ENCODE measurements at places on chromosomes 4 and X.
A peak's percentile ranks its signal among the peaks of the same experiment; 100 is the strongest.

GRCh38 chr4:89586318-89586717, 250.6 kb downstream of the SNCA start:
- DNase-seq, result no peak

DNA sequence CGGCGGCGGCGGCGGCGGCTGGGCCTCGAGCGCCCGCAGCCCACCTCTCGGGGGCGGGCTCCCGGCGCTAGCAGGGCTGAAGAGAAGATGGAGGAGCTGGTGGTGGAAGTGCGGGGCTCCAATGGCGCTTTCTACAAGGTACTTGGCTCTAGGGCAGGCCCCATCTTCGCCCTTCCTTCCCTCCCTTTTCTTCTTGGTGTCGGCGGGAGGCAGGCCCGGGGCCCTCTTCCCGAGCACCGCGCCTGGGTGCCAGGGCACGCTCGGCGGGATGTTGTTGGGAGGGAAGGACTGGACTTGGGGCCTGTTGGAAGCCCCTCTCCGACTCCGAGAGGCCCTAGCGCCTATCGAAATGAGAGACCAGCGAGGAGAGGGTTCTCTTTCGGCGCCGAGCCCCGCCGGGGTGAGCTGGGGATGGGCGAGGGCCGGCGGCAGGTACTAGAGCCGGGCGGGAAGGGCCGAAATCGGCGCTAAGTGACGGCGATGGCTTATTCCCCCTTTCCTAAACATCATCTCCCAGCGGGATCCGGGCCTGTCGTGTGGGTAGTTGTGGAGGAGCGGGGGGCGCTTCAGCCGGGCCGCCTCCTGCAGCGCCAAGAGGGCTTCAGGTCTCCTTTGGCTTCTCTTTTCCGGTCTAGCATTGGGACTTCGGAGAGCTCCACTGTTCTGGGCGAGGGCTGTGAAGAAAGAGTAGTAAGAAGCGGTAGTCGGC, 528 bp downstream of the FMR1 start:
- no peak for DNase-seq

DNA sequence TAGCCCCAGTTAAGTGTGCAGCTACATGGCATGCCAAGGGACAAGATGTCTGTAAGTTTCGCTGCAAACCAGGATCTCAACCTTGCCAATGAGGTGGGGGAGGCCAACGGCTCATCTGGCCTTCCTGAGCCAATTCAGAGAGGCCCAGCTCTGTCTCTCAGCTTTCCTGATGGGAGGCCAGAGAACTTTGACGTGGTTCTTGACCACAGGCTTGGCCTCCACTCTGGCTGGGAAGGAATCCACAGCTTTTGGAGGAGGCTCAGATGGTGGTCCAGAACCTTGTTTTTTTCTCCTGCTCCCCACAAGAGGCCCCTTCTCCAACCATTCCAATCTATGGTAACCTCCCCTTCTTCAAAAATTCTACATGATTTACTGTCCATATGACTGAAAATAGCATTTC, 9.8 kb downstream of the CAPN6 start:
- no peak for DNase-seq

DNA sequence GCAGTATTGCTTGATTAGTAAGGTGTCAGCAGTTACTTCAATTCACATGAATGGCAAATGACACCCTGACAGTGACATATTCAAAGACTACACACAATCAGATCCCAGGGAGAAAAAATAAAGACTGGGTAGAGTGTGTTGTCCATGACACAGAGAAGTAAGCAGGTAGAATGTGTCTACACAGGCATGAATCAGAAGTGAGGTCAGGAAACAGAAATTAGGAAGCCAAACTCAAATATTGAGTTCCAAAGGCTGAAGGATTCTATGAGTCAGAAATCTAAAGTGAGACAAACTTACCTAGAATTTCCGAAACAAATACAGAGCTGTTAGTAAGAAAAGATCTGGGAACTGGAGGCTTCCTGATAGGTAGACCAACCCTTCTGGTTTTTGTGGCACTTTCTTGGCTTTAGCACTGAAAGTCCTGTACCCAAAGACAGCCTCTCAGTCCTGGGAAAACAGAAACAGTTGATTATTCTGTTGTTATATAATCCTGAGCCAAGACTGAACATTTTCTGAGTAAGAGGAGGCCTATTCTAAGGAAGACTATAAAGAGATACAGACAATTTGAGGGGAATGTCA, 24.3 kb upstream of the GLRA2 start:
- DNase-seq, result no peak

GRCh38 chr4:2598511-2599303, 62.3 kb downstream of the FAM193A start:
- DNase-seq, result no peak

DNA sequence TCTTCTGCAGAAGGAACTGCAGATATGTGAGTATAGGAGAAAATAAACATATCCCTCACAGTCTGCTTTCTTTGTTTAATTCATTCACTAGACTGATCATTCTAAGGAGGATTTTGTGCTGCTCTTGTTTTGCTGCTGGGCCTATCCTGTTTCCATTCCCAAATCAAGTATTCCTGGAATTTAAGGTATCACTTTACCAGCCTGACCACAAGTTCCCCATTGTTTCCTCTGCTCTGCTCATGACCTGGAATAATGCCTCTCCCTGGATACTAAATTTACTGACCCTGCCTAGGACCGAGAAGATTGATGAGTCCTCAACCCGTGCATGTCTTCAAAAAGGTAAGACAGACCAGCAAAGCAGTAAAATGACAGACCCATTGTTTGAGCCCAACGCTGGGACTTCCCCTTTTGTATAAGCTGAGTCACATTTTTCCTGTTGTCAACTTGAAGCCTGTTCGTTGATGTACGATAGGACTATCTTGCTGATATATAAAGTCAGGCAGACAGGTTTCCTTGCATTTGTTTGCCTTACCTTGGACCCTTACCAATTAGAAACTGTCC, 85.5 kb upstream of the TET2 start:
- no peak for DNase-seq

- no peak for DNase-seq
Measured at GRCh38 chr4:77145842-77146185, 11.2 kb upstream of the CCNG2 start.

GRCh38 chr4:88879991-88880390, 177.0 kb downstream of the FAM13A start:
- no peak for DNase-seq

GRCh38 chr4:155877971-155878370, 11.9 kb upstream of the ASIC5 start:
- no peak for DNase-seq

DNA sequence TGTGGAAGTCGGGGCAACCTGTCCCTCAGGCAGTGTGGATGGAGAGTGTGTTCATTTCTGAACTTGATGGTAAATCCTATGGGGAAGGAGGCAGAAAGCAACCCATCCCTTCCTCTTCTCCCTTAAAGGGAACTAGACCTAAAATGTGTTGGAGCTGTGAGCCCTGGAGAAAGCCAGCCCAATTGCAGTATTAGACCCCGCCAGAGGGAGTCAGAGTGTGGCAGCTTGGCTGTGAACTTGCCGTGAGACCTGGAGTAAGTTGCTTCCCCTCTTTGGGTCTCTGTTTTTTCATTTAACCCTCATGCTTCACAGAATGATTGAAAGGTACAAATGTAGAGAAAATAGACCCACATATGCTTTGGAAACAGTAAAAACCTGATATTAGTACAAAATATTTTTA, 108.7 kb upstream of the PAK3 start:
- no peak for DNase-seq

DNA sequence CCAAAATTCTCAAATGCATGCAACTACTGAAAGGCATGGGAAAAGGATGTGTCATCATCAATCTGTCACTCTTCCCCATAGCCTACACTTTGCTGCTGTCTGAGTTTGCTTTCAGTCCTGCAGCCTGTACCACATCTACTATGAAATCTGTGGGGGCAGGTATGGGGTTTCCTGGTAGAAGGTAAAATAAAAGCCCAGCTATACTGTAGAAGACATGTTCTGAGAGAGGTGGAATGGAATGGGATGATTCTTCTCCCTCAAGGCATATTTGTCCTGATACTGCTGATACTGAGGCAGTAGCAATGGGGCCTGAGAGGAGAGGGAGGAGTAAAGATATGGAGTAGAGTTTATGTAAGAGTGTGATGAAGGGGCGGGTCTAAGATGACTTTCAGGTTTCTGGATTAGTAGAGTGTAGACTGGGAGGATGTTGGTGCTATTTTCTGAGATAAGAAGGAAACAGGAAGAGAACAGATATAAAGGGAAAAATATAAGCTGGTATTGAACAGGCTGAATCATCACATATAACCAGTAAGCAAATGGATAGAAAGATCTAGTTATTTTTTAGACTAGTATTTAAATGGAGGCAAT, 38.7 kb upstream of the GYPA start:
- no peak for DNase-seq

- no peak for DNase-seq
Measured at GRCh38 chrX:150324919-150325318, 38.2 kb upstream of the MAMLD1 start.

GRCh38 chr4:1171311-1172227, 814 bp downstream of the SPON2 start:
- DNase-seq, result peak; percentile 34

GRCh38 chr4:169062897-169063244, 52.8 kb upstream of the CBR4 start:
- DNase-seq, result no peak

DNA sequence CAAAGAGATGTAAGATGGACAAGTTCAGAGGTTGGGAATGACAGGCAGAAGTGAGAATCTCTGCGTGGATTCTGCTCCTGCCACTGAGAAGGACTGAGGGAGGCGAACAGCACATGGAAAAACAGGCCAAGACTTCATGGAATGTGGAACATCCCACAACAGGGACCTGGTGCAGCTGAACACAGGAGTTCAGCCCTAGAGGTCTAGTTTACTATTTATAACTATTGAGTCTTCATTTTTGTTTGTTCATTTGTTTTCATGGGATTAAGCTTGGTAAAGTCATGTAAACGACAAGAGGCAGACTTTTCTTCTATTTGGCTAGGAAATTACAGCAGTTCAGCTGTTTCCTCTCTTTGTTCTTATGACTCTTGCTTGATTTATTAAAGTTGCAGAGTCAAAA, 234.5 kb downstream of the MAML3 start:
- no peak for DNase-seq

- no peak for DNase-seq
Measured at GRCh38 chr4:7964890-7965662, 25.4 kb upstream of the AFAP1 start.

GRCh38 chr4:115668396-115668795, 555.0 kb upstream of the NDST4 start:
- DNase-seq, result no peak

GRCh38 chrX:24262309-24262708, 51.6 kb downstream of the SUPT20HL2 start:
- no peak for DNase-seq

DNA sequence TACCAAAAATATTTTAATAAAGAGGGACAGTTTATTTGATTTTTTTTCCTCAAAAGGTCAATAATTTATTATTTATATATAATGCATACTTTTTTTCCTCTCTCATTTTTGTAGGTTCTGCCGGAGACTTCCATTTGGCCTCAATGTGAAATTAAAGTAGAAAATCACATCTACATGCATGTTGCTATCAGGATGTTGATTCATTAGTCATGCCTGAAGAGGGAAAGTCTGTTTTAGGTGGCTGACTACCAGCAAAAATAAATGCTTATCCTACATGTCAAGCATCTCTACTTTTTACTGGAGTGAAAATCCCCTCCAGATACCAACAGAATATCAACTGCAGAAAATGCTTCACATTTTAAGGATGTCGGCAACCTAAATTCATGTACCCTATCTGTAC, 41.5 kb downstream of the KIAA0232 start:
- DNase-seq, result no peak

GRCh38 chr4:85703096-85703495, 228.1 kb downstream of the ARHGAP24 start:
- DNase-seq, result no peak

DNA sequence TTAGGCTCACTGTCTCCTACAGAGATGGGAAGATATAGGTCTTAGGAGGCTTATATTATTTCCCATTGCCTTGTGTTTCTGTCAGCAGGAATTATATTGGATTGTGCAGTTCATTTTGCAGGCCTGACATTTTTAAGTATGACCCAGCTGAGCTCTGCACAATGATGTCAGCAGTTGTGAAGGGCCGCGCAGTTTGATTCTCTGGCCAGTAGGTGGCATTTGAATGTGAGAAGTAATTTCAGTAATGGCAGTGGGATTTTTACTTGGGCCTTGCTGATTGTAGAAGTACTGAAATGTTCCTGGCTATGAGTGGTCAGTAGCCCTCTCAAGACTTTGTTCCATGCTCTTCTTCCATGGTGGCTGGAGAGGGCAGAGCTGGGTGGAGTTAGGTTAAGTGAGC, 247.2 kb upstream of the MTMR8 start:
- no peak for DNase-seq

GRCh38 chr4:184811526-184812198, 14.1 kb downstream of the ACSL1 start:
- DNase-seq, result no peak

GRCh38 chr4:55291227-55291640, 54.8 kb upstream of the SRD5A3 start:
- no peak for DNase-seq

GRCh38 chr4:113878668-113879067, 100.8 kb downstream of the ARSJ start:
- no peak for DNase-seq

DNA sequence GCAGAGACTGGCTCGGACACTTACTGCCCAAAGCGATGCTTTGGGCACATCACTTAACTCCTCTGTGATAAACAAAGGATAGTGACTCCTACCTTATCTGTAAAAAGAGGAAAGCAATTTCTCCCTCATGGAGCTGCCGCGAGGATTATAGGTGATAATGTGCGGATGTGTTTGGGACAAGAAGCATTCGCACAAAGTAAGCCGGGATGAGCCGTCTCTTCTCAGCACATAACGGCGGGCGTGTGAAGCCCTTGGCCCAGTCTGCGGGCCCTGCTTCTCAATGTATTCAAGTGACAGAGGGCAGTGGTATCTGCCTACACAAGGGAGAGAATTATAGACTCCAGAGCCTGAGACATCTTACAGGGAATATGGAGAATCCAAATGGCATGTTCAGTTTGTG, 550.3 kb upstream of the CPEB2 start:
- no peak for DNase-seq

GRCh38 chr4:159702200-159702599, 599.3 kb downstream of the RAPGEF2 start:
- no peak for DNase-seq

- DNase-seq, result no peak
Measured at GRCh38 chrX:38236901-38237615, 16.4 kb upstream of the SRPX start.

GRCh38 chr4:109942292-109942926, 29.7 kb downstream of the EGF start:
- DNase-seq, result no peak

DNA sequence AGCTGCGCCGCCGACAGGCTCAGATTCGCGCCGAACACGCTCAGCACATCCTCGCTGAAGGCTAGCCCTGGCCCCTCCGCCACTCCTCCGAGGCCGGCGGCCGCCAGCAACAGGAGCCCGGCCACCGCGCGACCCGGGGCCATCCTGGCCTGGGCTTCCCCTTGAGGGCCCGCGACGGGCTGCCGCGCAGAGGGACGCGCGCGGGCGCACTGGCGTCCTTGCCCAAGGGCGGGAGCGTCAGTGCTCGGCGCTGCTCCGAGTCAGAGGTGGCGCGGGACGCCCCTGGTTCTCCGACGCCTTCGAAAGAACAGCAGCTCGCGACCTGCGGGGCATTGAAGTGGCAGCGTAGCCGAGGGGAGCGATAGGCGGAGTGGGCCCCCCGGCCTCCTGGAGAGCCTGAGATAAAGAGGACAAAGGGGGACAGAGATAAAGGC, 745 bp downstream of the SLC39A8 start:
- peak; percentile 61 for DNase-seq

GRCh38 chr4:35503435-35503834, 740.9 kb downstream of the ARAP2 start:
- DNase-seq, result no peak

- no peak for DNase-seq
Measured at GRCh38 chr4:133865612-133866327, 335.8 kb downstream of the PABPC4L start.

- DNase-seq, result no peak
Measured at GRCh38 chr4:5757954-5758353, 47.0 kb downstream of the EVC start.

Measured in activated T-helper 1 cell treated with anti-CD3 and anti-CD28 coated beads, Interleukin-2, amount 50 U/mL, for 16 hours (primary cell).